ENCODE measurements at places on chromosomes 2 and 18.

GRCh38 chr2:214217599-214217998 is 193.3 kb upstream of the VWC2L start:
- no peak for DNase-seq

- no peak for DNase-seq
These were observed 33.1 kb upstream of the DNMT3A start for GRCh38 chr2:25374827-25375226.

DNA sequence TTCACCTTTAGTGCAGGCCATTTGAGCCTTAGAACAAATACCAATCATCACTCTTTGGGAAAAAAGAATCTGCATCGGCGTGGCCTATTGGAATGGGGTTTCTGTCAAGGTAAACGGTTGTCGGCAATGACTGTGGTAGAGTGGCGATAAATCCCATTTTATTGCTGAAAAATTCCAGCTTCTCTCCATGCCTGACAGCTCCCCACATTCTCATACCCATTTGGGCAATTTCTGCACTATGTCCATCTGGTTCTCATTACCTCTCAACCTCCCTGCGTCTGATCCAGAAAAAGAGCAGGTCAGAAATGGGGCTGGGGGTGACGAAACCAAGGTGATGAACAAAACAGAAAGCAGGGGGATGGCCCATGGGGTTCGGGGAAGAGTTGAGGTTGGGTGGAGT is 254.0 kb downstream of the MEIS1 start:
- DNase-seq: no peak

DNA sequence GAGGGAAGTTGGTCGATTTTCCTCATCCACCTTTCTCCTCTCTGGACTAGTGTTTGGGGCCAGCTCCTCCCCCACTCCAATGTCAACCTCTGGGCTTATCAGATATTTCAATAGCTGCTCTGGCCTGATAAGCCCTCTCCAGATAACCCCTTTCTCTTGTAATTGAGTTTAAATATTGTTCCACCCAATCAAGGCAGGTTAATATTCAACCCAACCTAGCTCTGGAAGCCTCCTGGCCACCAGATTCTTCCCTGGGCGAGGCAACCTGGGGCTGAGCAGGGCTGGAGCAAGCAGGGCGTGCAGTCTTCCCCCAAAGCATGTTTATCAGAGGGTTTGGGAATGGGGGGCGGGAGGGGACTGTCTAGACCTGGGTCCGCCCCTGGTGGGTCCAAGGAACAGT is 73.8 kb downstream of the TFCP2L1 start:
- no peak for DNase-seq

GRCh38 chr2:189109921-189110397 is 69.6 kb downstream of the COL5A2 start:
- no peak for DNase-seq

DNA sequence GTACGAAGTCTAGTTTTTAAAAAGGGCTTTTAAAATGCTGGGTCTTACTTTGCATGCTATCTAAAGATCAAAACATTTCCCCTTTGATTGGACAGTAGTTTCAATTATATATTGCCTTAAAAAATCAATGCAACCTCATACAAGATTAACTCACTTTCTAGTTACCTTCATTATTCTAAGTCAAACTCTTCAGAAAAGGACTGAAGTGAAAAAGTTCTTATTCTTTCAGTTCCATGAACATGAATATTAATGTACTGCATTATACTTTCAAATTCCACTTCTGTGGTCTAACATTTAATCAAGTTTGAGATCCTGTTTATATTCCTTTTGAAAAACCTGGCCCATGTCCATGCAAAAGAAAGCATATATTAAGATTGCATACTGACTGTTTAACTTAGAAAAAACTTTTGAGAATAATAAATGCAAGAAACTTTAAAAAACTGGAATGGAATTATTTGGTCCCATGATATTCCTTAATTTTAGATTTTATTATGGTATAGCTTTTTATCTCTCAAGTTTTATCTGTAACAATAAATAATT is 11.2 kb upstream of the ENOSF1 start:
- DNase-seq: no peak

- no peak for DNase-seq
These were observed 8.8 kb downstream of the RETREG2 start for GRCh38 chr2:219186754-219187456.

DNA sequence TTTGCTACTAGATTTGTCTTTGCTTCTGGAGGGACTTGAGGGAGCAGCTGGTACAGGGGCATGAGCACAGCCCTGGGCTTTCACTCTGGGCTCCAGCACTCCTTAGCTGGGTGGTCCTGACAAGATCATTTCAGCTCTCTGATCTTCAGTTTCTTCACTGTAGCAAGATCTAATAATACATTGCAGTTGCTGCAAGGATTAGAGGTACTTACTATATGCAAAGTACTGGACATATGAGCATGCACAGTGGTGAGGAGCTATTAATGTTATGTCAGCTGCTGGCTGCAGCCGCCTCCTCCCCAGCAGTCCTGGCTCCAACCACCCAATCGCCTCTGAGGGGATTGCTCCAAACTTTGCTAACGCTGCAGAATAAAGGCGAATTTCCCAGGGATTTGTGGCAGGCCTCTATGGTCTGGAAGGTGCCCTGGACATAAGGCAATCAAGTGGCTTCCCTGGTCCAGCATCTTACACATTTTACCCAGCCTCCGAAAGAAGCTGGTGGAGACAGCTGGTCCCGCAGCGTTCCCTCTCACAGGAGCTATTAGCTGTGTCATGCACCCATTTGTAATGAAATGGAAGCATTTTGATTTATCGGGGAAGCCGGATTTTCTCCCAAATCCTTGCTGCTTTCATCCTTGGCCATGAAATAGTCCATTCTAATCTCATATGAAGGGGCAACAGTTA is 96.7 kb downstream of the RHOB start:
- no peak for DNase-seq

GRCh38 chr2:123366239-123366837 is 658.7 kb upstream of the CNTNAP5 start:
- DNase-seq: no peak

DNA sequence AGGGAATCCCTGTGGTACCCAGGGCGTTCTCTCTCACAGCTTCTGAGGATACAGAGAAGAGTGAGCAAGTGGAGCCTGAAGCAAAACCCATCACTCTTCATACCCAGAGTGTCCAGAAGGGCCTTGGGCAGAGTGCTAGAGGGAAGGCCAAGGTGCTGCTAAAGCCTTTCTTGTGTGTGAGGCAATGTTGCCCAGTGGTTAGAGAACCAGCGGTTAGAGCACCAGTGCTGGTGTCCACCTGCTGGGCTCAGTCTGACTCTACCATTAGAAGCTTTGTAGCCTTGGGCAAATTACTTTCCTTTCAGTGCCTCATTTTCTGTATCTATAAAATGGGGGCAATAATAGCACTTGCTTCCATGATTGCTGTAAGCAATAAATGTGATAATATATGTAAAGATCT is 210.5 kb upstream of the SKOR2 start:
- DNase-seq: no peak

DNA sequence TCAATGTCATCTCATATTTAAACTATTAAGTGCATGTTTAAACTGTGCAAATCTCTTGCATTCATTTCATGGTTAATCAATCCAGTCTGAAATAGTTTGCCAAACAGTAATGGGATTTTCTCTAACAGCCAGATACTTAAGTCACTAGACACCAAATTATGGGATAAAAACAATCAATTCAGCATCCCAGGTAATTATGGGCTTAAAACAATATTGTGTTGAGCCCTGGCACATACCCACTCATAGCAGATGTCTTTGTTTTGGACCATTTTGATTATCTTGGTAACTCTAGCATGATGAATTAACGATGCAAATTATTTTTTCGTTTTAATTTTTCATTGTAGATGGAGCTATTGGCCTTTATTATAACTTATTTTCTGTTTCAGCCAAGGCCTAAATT is 118.5 kb upstream of the CD302 start:
- no peak for DNase-seq

GRCh38 chr2:11154016-11154922 is 998 bp upstream of the SLC66A3 start:
- no peak for DNase-seq

DNA sequence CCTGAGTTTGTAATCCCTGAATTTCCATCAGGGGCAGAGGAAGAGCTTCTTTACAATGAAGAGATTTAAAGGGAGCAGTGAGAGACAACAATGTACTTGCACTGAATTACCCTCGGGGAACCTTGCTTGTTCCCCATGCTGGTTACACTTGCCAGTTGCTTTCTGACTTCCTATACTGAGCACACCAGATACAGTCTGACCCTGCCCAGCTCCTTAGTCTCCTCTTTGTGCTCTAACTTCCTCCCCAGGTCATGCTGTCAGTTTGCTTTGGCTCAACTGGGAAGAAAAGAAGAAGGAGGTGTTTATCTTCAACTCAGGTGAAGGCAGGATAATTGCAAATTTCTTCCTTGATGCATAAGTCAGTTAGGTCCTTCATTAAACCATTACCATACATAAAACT is 658.4 kb downstream of the NYAP2 start:
- no peak for DNase-seq

DNA sequence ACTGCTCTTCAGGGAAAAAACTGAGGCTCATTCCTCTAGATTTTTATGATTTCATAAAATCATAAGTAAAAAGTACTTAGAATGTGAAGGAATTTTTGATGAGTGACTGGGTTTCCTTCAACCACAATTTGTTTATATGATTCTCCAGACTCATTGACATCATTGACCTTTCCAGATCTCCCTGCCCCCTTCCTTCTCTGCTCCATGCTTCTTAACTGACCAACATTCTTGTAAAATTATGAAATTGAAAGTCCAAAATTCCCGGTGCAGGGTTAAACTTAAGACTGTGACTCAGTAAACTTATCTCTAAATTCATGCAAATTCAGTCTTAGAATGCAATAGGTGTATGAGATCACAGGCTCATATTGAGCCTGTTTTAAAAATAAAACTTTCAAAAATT is 648.9 kb downstream of the TDRD15 start:
- no peak for DNase-seq

GRCh38 chr2:223811757-223812156 is 25.6 kb downstream of the AP1S3 start:
- DNase-seq: no peak

DNA sequence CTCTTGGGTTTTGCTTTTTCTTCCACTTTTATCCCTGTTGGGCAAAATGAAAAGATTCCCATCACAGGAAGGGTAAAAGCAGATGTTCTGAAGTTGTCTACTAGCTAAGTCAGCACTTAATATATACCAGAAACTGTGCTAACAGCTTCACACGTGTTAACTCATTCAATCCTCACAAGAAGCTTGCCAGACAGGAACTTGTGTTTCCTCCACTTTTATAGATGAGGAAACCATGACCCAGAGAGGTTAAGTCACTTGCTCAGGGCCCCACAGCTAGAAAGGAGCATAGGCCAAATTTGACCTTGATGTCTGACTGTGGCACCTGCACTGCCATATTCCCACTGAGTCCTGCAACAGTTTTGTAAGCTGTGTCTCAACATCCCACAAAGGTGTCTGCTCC is 76.8 kb upstream of the EPC2 start:
- no peak for DNase-seq

DNA sequence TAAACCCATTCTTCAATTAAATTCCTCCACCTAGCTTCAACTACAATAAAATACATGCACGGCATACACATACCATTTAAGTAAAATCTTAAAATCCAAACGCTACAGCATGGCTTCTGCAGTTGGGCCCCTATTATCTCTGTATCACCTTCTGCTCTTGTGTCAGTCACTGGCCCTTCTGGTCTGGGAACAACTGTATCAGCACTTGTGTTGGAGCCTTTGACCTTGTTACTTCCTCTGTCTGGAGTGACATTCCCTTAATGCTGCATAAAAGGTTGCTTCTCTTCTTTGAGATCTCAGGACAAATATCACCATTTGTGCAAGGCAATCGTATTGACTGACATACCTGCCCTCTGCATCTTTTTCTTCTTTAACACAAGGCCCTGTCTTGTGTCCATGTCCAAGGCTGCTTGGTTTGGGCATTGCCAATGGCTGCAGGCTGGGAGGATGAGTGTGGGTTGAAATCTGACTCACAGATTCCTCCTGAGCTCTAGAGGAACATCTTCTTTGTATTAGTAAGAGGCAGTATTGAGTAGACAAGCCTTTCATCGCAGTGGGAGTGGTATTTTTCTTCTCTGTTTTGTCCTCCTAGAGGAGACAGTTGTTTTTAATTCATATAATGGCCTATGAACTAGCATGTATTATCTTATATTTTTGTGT is 267.8 kb upstream of the TRIB2 start:
- no peak for DNase-seq

- DNase-seq: no peak
These were observed 185.7 kb downstream of the MTCL1 start for GRCh38 chr18:8890957-8891464.

GRCh38 chr2:55224761-55225261 is 7.3 kb downstream of the CLHC1 start:
- no peak for DNase-seq

- no peak for DNase-seq
These were observed 31.4 kb downstream of the SLC4A3 start for GRCh38 chr2:219658874-219659273.
